CD4-positive, alpha-beta memory T cell (primary cell): ENCODE measurements at places on chromosomes 12 and 14. TPM values are rescaled to one million over a fixed set of nuclear protein-coding genes. Genes with fewer than 3 reads are reported as not detected.

The VIPAS39 gene
- total RNA-seq, result 18.6 TPM

DNA sequence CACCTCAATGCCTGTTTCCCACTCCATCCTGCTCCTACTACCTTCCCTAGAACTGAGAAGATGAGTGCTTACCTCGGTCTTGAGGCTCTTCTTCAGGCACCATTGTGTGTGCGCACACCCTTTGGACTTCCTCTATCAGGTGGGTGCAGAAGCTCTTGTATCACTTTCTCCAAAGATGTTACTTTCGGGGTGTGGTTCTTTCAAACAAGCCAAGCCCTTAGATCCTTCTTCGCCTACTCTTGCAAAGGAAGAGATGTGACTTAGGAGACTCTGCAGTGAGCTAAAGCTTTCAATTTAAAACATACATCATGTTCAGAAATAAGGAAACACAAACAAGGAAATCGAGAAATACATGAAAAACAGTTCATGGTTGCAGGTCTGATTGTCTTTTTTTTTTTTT, at the start of gene CLEC4C:
Gene CLEC4C, minus strand, starts transcription at position 130 of the 400 bp plus-strand sequence. Its CDS starts 27 bp downstream, at position 103.
- DNase-seq, result no peak

DNA sequence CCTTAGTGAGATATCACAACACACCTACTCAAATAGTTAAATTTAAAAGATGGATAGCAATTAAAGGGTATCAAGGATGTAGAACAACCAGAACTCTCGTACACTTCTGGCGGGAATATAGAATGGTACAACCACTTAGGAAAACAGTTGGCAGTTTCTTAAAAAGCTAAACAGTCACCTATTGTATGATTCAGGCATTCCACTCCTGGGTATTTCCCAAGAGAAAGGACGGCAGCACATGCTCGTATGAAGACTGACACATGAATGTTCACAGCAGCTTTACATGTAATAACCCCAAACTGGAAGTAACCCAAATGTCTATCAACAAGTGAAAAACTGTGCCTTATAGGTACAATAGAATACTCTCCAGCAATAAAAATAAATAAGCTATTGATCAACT, 465.2 kb downstream of the VRK1 start:
- DNase-seq, result no peak

DNA sequence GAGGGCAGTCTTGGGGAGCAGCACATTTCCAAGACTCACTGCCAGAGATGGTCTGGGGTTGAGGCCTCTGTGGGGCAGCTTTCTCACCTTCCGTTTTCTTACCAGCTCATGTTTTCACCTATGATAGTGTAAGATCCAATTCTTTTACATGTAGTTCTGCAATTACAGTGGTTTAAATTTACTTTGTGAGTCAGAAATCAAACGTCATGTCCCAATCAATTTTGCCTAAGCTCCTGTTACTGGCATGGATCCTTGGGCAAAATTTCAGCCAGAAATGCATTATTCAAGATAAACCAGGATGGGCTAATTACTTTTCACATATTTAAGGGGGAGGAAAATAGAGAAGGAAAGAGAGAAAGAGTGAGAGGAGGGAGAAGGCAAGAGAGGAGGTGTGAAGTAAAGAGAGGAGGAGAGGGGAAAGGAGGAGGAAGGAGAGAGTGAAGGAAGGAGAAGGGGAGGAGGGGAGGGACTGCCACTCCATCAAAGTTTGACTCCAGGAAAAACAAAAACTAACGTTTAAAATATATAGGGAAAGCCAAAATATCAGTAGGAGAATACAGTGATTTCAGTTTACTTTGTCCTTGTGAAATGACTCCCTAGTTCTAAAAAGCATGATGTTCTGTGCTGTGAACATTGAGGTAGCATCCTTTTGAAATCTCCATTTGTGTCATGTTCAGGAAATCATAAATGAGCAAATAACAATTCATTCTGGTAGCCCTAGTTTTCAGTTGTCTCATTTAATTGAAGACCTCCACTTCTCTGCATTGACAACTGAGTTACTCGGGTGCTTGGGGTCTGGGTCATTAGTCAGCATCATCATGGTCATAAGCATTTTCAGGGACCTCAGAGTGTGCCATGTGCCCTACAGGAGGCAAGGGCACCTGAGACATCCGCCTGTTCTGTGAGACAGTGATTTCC, 3.0 kb downstream of the BMAL2 start:
- DNase-seq, result no peak

- no peak for DNase-seq
Observed at GRCh38 chr12:100399095-100399494, 42.2 kb downstream of the SLC17A8 start.
